GM04504 (cell line): ENCODE measurements at places on chromosomes 3 and 15.

GRCh38 chr15:80970018-80970657, 19.5 kb downstream of the MESD start:
- peak; percentile 39 for DNase-seq

- DNase-seq: no peak
Measured at GRCh38 chr3:32481791-32482631, 20.6 kb downstream of the CMTM6 start.

DNA sequence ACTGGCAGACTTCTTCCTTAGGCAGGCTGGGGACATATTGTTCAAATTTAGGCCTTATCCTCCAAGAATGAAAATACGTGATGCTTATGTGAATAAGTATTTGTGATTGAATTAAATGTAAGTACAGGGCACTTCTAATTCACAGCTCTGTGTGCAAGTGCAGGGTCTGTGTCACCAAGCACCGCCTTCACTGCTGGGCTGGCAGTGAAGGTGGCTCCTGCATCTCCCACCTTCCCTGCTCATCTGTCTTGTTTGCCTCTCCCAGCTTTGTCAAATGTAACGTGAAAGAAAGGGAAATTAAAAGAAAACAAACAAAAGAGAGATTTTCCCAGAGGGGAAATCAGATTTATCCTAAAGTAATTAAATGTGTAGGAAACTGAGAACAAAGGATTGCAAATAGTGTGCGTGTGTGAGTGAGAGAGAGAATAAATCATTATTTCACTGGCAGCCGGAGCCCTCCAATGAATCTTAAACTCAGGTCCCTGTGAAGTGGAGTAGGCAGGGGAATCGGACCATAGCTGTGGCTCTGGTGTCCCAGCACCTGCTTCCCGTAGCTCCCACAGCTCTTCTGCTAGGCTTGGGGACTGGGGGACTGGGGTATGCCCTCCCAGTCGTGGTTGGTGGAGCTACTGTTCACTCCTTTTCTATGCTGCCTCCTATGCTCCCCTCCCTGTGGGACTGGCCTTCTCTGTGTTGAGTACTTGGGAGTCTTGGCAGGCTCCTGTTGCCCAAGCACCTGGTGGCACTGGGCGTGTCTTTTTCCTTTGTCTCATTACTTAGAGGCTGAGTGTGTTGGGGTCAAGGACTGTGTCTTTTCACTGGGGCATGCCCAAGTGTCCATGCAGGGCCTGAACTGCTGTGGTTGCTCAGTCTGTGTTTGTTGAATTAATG, 222.2 kb downstream of the EPHB1 start:
- no peak for DNase-seq

- DNase-seq: no peak
Measured at GRCh38 chr15:70835415-70835814, 18.5 kb downstream of the LARP6 start.

GRCh38 chr3:134655706-134656105, 4.9 kb upstream of the KY start:
- no peak for DNase-seq

DNA sequence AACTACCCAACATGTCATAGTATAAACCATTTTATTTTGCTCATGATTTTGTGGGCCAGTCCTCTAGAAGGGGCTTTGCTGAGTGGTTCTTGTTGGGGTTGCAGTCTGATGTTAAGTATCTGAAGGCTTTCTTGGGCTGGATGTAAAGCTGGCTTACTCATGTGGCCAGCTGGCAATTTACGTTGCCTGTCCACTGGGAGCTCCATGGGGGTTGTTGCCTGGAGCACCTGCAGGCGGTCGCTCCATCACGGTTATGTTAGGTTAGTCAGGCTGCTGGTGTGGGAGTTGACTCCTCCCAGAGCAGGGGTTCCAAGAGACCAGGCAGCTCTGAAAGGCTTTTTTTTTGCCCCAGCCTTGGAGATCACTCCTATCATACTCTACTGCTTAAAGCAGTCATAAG, 98.1 kb downstream of the NR1D2 start:
- DNase-seq: no peak

GRCh38 chr3:88034491-88035275, 24.1 kb downstream of the CGGBP1 start:
- no peak for DNase-seq

DNA sequence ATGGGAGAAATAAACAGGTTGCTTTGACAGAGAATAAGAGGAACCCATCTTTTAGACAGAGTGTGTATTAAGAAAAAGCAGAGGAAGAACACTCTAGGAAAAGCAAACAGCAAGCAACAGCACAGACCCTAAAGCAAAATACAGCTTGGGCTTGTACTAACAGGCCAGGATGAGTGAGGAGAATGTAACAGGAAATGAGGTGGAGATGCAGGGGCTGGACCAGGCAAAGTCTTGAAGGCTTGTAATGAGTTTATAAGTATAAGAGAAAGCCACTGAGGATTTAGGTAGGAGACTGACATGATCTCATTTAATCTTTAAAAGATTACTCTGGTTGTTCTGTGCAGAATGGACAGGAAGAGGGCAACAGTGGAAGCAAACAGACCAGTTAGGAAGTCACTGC, 4.9 kb downstream of the UBR1 start:
- no peak for DNase-seq
